ENCODE measurements at places on chromosomes 5 and 9.

GRCh38 chr9:7578951-7579350, 220.6 kb downstream of the DMAC1 start:
- no peak for DNase-seq

- DNase-seq = peak; percentile 13
Observed at GRCh38 chr5:40402007-40402364, 277.7 kb upstream of the PTGER4 start.

GRCh38 chr5:154524859-154525258, 46.8 kb upstream of the HAND1 start:
- DNase-seq = no peak

- DNase-seq = no peak
Observed at GRCh38 chr5:14396066-14396465, 185.5 kb upstream of the OTULINL start.

DNA sequence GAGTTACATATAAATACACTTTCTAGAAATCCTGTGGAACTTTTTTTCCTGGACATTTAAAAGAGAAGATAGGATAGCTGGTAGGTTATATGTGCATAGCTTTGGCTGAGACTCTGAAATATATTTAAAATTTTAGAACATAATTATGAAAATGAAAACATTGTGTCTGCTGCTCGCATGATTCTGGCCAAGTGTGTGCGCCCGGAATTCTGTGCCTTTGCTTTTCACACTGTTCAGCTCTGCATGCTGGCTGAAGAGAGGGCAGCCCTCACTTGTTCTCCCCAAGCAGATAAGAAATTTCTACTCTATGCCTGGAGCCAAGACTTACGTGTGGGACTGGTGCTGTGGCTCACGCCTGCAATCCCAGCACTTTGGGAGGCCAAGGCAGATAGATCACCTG, 153.9 kb downstream of the MED10 start:
- DNase-seq = no peak
